NCI-H345 (cell line): ENCODE measurements at places on chromosomes 2 and 18.

GRCh38 chr2:3806730-3807129 lies 103.4 kb downstream of the DCDC2C start:
- no peak for DNase-seq

DNA sequence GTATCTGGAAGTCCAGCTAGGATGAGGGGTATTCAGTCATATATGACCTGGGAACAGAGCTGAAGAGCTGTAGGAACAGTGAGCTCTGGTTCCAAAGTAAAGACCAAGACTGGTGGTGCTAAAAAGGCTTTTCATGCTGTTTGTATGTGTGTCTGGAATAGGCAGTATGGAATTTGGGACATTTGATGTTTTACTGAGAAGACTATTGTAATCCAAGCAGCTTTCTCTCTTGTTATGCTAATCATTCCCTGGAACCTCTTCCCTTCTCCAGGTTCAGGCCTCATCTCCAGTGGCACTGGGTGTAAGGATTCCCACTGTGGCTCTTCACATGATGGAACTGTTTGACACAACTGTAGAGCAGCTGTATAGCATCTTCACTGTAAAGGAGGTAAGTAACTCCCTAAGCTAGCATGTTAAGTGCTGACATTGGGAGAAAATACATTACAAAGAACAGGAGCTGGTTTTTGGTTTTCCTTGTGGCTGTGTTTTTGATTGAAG lies 23.3 kb downstream of the C2orf74 start:
- DNase-seq, result no peak

GRCh38 chr2:190666895-190667294 lies 18.0 kb downstream of the NAB1 start:
- no peak for DNase-seq

DNA sequence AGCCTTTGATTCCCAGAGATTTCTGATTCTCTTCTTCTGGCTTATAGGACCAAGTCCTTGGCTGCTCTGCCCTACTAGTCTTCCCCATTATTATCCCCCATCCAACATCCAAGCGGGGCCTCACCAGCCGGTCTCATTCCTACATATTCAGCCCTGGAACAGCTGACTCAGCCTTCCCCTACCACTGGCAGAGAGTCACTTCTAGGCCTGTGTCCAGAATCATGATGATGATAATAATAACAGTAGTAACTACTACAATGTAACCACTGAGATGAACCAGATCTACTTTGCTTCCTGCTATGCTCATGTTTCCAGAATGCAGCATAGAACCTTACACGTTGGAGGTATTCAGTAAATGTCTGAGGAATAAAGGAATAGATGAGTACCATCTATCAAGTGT lies 295.2 kb downstream of the SRBD1 start:
- DNase-seq, result no peak
